Fibroblast of gingiva (primary cell): ENCODE measurements at places on chromosomes 5 and 9.

DNA sequence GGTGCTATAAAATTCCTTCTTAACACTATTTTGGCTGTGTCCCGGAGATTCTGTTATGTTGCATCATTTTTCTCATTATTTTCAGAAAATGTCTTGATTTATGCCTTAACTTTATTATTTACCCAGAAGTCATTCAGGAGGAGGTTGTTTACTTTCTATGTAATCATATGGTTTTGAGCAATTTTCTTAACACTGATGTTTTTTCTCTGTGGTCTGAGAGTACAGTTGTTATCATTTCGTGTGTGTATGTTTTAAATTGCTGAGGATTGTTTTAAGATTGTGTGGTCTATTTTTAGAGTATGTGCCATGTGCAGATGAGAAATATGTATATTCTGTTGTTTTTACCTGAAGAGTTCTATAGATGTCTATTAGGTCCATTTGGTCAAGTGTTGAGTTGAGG lies 498.1 kb upstream of the ZNF608 start:
- no peak for DNase-seq

DNA sequence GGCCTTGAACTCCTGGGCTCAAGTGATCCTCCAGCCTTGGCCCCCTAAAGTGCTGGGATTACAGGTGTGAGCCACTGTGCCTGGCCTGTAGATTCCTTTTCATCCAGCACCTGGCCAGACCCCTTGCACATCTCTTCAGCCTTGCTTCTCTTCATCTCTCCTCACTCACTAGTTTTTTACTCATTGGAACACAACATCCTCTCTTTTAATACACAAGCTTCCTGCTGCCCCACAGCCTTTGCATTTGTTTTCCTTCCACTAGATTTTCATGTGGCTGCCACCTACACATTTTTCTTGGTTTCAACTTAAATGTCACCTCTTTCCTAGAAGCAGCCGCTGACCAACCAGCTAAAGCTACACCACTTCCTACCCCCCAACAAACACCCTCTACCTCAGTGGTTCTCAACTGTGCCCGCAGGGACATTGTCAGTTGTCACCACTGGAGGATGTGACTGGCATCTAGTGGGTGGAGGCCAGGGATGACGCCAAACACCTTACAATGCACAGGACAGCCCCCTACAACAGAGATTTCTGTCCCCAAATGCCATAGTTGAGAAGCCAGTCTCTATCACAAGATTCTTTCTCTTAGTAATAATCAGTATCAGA lies 33.7 kb downstream of the HAVCR1 start:
- DNase-seq = no peak

- DNase-seq = peak; percentile 2
Measured at GRCh38 chr9:107933097-107933496, 443.5 kb upstream of the KLF4 start.

- DNase-seq = no peak
Measured at GRCh38 chr5:1324719-1325190, 20.1 kb downstream of the CLPTM1L start.

DNA sequence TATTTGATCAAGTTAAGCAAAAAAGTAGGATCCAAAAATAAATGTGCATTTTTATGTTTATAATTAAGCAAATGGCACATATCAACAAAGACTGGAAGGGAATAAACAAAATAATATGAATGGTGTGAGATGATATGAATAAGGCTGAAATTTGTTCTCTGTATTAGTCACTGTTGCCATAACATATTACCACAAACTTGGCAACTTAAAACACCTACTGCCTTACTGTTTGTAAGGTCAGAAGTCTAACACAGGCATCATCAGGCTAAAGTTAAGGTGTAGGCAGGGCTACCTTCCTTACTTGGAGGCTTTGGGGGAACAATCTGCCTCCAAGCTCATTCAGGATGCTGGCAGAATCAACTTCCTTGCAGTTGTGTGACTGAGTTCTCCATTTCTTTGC lies 19.3 kb downstream of the PGGT1B start:
- peak; percentile 42 for DNase-seq

- no peak for DNase-seq
Measured at GRCh38 chr9:112111461-112111860, 63.6 kb downstream of the SUSD1 start.

GRCh38 chr5:37839407-37840052 lies at the start of gene GDNF:
Gene GDNF (minus strand): TSS chr5:37840041. CDS start chr5:37834796, 5,245 bp downstream.
- DNase-seq = peak; percentile 57

DNA sequence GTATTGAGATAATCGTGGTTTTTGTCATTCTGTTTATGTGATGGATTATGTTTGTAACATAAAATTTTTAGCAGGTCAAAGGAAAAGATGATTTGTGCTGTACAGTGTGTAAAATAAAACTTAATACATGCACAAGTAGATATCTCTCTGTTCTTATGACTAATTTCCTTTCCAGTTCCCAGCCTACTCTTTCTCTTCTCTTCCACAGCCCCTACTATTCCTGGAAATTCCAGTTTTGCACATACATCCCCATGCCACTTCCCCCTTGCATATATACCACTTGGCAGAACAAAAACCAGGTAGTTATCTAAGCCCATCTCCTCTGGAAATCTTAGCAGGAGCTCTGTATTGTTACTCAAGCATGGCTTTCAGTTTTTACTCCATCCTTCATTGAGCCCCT lies 20.2 kb downstream of the TEK start:
- no peak for DNase-seq

DNA sequence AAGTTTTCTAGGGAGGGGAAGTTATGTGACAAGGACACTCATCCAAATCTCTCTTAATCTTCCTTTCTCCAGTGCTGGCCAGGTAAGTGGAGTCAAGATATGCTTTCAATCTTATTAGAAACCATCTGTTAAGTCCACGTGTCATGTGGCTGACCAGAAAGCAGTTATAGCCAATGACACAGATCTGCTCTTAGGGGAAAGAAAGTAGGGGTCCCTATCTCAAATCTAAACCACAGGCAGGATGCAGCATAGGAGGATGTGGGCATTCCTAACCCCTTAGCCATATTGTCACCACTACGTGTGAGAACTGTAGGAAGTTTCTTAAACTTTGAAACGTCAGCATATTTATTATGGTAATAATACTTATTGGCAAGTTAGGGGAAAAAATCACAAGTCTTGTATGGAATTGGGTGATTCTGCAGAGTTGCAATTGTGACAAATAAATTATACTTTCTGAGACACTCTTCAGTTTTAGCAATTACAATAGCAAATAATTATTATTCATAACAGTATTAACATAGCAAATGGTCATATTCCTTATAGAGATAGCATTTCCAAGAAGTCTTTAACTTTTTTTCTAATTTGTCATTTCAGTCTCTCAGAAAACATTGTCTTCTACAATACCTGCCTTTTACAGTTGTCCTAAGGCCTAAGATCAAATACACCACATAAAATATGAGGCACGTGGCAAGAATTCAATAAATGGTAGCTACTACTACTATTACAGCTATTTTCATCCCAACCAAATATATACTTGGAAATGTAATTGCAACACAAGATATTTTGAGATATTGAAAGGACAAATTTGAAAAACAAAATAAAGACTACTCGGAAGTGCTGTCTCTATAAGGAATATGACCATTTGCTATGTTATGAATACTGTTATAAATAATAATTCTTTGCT lies 236.9 kb downstream of the PDE4D start:
- no peak for DNase-seq
